T-cell (primary cell): ENCODE measurements at places on chromosomes 6 and 20. TPM values are rescaled to one million over a fixed set of nuclear protein-coding genes. Genes with fewer than 3 reads are reported as not detected.

The TDRD6 gene
- 0.20 TPM for total RNA-seq

DNA sequence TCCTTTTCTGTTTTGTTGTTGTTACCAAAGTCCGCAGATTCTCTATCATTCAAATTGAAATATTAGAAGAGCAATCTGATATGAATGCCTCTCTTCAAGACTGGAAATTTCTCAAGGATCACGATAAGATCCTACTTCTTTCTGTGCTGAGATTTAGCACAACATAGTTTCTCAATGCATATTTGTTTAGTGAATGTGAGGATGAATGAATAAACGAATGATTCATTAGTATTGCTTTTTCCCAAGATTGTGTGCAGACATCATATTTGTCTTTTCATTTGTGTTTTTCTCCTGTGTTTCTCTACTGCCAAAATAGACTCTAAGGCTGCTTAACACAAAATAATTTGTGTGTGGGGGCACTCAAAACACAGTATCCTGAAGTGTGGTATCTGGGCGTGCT is 862.7 kb upstream of the MAP3K7 start:
- DNase-seq: no peak

DNA sequence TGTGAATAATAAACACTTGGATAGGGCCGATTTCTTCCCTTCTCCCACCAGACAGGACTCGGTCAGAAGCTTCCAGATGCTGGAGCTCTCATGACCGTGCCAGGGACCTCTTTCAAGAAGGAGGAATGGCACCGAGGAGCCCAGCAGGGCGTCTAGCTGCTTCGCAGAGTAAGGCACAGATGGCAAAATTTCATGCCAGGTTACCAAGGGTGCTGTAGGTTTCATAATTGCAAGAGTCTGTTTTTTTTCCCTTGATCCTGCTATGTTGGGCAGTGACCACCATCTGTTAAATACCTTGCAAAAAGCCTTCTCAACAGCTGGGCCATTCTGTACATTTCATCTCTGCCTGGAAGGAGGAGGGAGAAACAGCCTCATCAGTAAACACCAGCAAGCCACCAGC is 111.8 kb downstream of the EDN3 start:
- DNase-seq: no peak

The GHRH gene
- not detected for total RNA-seq

- DNase-seq: no peak
Measured at GRCh38 chr6:74044417-74045096, 348.6 kb downstream of the CD109 start.

The CD83 gene
- total RNA-seq: 6.4 TPM

GRCh38 chr6:6393069-6393529 is 72.6 kb upstream of the F13A1 start:
- no peak for DNase-seq

- no peak for DNase-seq
Measured at GRCh38 chr6:43060034-43060754, 763 bp downstream of the KLC4 start.

DNA sequence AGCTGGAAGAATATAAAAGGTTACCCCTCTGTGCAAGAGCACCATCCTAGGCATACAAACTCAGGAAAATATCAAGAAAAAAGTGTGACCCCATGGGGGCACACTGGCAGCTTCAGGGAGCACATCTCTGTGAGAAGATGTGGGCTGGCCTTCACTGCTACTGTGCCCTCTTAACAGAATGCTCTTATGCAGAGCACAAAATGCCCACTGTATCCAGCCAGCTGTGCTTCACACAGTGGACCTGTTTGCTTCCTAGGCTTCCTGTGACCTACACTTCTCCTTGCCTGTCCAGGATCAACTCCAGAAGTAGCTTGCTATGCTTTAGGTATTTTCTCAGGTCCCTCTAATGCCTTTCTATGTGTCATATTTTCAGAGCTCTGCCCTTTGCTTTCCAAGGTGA is 380.2 kb upstream of the MMS22L start:
- DNase-seq: no peak

DNA sequence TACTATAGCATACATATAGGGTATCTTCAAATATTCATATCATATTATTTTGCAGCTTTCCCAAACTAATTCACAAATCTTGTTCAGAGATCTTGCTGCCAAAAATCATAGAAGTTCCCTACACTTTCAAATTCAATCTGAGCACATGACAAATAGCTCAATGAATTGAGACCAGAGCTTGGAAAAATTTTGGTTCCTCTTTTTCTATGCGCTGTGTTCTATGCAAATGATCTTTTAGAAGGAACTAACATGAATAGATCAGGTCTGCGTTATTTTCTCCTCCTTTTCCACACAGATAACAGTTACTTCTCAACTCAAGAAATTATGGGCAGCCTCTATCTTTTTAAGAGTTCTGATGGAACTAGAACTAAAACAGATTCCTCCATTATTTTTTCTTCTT is 316.3 kb downstream of the ARHGAP18 start:
- no peak for DNase-seq

The SOD2 gene
- 91.4 TPM for total RNA-seq

DNA sequence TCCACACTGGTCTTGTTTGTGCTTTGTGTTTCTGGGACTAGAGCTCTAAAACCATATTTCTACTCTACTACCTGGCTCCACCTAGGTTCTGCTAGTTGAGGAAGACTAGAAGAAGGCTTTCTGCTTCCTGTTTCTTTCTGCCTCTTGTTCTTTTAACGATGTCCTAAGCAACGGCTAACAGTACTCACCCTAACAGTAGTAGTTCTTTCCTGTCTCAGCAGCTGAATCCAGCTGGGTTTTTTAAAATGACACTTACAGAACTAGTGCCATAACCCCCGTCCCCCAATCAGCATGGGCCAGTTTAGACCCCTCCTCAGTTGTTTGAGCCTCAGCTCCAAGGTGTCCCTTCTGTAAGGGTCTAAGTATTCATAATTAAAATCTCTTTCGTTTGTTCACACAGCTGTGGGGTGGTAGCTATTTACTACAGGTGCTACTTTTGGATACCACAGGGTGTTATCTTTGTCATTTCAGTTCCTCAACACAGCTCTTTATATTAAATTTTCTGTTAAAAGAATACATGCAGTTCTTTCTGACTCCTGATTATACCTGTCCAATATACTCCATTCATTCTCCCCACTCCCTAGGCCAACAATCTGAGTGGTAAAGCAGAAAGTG is 790.2 kb downstream of the DHX35 start:
- no peak for DNase-seq

GRCh38 chr20:658731-659291 is 5.8 kb upstream of the SRXN1 start:
- no peak for DNase-seq

The CABLES2 gene
- 4.9 TPM for total RNA-seq

DNA sequence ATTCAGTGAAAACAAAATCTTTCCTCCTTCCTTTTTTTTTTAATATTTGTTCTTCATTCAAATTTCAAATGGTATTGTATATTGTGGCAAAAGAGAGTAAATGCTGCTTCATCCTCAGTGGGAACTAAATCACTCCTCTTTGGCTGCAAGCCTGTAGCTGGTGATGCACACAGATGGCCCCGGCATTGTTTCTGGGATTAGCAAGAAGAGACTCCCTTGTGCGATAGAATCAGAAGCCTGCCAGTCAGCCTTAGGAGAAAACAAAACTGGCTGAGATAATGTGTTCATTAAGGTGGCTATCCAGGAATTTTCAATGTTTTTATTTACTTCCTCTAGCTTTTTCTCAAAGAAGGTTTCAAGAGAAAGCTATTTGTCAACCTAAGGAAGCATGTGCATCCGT is 20.7 kb upstream of the ELOVL2 start:
- DNase-seq: no peak

The TTLL9 gene
- not detected for total RNA-seq

DNA sequence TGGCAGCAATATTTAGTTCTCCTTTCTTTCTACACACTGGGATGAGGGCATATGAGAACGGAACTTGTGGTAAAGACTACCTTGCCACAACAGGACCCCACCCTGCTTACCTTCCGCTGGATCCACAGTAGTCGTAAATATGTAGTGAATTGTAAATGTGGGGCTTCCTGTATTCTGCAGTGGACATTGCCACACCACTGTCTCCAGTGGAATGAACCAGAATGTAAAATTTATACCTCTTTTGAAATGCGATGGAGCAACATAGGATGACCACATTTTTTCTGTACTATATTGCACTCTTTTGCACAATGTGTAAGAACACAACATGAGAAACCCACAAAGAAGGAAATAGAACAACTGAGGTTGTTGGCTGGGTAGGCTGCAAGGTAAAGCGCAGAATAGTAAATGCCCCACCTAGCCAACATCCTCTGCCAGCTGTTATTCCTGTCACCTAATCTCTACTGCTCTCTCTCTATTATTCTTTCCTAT is 16.1 kb upstream of the RIPOR2 start:
- DNase-seq: peak; percentile 48

- no peak for DNase-seq
Measured at GRCh38 chr20:46626758-46627157, 24.5 kb downstream of the SLC13A3 start.

DNA sequence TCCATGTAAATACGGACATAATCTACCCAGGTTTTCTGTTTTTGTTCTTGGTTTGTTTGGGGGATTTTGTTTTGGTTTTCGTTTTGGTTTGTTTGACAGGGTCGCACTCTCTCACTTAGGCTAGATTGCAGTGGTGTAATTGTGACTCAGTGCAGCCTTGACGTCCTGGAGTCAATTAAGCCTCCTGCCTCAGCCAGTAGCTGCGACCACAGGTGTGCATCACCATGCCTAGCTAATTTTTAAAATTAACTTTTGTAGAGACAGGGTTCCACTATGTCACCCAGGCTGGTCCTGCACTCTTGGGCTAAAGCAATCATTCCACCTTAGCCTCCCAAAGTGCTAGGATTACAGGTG is 37.8 kb upstream of the EYA4 start:
- DNase-seq: no peak

- no peak for DNase-seq
Measured at GRCh38 chr6:100453701-100454521, 10.8 kb downstream of the SIM1 start.

The TTK gene
- 1.2 TPM for total RNA-seq

- DNase-seq: no peak
Measured at GRCh38 chr20:37204056-37204455, 24.7 kb upstream of the MROH8 start.

DNA sequence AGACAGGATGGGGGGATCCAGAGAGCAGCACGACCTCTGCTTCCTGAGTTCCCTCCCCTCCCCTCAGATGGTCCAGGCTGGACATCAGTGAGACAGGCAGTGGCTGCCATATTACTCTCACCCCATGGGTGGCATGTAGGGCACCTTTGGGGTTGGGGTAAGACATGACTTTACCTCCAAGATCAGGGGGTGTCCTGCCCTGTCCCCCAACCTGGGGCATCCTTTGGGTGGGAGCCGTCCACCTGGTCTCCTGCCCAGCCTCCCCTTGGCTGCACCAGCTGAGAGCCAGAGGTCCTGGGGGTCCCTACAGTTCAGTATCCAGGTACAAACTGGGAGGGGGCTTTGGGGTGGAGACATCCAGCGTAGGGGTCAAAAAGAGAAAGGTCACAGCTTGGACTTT is 48.7 kb upstream of the SLCO4A1 start:
- no peak for DNase-seq

The RTN4IP1 gene
- 7.5 TPM for total RNA-seq

The PLN gene
- not detected for total RNA-seq

The PDYN gene
- not detected for total RNA-seq

DNA sequence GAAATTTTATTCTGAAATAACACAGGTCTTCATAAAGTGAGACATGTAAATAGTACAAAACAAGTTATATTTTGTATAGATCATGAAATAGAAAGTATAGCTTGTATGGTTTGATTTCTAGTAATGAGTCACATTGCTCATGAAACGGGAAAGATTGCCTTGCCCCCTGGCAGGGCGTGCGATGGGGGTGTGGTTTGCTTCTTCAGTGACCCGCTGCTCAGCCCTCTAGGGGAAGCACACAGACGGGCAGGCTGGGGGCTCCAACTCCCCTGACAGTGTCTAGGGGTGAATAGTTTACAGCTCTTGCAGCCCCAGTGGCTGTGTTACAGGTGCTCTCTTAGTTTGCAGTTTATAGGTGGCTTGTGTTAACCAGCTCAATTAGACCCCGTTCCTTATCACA is 170.5 kb upstream of the RGS17 start:
- no peak for DNase-seq

DNA sequence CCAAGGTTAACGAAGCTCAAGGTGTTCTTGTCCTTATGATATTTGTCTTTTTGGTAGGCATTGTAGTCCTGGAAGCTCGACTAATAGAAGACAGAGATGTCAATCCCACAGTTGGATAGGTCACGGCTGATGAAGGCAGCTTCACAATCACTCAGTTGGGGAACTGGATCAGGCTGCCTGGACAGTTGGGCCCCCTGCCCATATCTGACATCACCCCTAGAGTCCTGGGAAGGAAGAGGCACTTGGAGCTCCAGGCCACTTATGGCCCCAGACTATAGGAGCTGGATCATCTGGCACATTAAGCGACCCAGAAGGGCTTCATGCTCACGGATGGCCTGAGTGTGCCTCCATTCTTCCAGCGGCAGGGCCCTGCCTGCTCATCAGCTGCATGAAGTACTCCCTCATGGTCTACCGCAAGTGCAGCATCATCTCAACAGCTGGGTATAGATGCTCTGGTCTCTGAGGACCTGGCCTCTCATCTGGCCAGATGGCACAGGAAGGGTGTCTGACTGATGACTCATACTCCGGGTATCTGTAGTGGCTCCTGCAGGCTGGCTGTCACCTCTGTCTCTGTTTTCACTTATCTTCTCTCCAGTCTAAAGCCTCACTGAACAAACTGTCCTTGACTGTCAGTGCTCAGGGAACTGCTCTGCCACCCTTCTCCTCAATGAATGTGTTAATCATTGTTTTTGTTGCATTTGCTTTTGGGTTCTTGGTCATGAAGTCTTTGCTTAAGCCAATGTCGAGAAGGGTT is 29.2 kb upstream of the SSR1 start:
- DNase-seq: no peak

GRCh38 chr6:167044696-167045095 is 45.5 kb downstream of the CEP43 start:
- no peak for DNase-seq

The SUN5 gene
- total RNA-seq: not detected

The EFCAB8 gene
- 1.2 TPM for total RNA-seq

The HLA-G gene
- total RNA-seq: 0.23 TPM

The OR2H2 gene
- total RNA-seq: not detected

DNA sequence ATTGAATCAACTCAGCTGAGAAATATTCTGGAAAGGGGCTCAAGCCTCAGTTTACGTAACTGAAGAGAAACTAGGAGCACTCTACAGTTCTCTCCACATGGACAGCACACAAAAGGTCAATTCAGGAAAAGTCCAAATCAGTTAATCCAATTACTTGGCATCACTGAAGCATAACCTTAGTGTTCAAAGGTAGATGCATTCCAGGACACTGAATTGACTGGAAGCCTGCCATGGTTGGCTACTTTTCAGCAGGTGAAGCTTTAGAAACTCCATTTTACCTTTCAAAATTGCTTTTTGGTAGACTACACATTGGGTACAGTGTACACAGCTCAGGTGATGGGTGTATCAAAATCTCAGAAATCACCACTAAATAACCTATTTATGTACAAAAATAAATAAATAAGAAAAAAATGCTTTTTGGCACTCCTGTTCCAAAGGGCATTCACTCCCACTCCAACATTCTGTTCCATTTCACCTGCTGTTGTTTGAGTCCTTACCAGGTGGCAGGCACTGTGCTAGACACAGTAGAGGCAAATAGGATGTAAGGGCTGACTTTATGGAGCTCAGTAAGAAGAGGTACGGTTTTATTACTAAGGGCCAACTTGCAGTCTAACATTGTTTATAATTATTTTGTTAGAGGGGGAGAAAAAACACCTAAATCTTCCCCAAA is 153.4 kb downstream of the FAXC start:
- no peak for DNase-seq

The TCFL5 gene
- total RNA-seq: 6.4 TPM

GRCh38 chr20:59422872-59423544 is 122.6 kb downstream of the EDN3 start:
- DNase-seq: no peak
